NCI-H748 treated with DMSO at 0.1 percent for 48 hours (cell line): ENCODE measurements at places on chromosomes 13 and 19.

- DNase-seq, result no peak
Measured at GRCh38 chr19:18488838-18489626, 32.8 kb downstream of the ELL start.

DNA sequence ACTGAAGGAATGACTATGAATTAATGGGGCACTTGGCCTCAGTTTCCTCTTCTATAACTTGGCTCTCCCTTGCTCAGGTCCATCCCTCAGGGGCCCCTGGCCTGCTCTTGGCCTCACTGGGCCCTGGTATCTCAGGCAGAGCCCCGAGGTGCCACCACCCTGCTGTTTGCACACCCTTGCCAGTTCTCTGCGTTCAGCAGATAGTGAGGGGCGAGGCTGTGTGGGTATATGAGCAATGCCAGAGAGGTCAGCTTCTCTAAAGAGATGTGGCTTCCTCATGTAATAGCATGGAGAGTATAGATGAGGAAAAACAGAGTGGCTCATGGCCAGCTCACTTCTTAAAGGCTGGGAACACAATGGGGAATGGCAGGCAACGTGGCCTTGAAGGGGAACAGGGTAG, 76.1 kb downstream of the CYSLTR2 start:
- DNase-seq, result no peak

DNA sequence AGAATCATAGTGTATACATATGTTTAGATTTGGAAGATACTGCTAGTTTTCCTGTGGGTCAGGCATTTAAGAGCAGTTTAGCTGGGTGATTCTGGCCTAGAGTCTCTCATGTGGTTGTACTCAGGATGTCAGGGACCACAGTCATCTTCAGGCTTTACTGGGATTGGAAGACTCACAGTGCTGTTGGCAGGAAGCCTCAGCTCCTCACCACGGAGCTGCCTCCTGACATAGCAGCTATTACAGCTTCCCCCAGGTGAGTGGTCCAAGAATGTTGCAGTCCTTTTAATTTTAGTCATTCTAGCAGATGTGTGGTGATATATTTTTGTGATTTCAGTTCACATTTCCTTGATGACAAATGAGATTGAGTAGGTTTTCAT, 16.9 kb upstream of the GPR18 start:
- DNase-seq, result no peak

GRCh38 chr13:73063166-73063565, 4.4 kb downstream of the KLF5 start:
- DNase-seq, result no peak

GRCh38 chr19:36198119-36198518, 16.3 kb downstream of the ZNF565 start:
- no peak for DNase-seq

GRCh38 chr13:86066611-86067365, 267.6 kb upstream of the SLITRK6 start:
- no peak for DNase-seq

DNA sequence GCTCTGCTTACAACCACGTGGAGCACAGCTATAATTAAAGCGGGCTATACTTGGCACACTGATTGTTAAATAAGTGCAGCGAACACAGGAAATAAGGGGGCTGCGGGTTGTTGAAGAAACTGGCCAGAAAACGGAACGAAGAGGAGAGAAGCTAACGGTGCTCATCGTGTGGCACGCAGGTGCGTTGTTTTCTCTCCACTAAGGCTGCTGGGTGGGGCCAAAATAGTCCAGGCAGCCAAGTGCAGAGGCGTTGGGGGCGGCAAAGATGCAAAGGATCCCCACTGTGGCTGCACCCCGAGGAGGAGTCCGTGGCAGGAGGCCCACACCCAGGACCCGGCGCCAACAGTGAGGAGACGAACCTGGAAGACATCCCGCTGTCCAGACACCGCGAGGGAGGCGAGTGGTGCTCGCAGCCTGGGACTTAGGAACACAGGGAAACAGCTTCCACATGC, 8.1 kb upstream of the ARL11 start:
- no peak for DNase-seq

DNA sequence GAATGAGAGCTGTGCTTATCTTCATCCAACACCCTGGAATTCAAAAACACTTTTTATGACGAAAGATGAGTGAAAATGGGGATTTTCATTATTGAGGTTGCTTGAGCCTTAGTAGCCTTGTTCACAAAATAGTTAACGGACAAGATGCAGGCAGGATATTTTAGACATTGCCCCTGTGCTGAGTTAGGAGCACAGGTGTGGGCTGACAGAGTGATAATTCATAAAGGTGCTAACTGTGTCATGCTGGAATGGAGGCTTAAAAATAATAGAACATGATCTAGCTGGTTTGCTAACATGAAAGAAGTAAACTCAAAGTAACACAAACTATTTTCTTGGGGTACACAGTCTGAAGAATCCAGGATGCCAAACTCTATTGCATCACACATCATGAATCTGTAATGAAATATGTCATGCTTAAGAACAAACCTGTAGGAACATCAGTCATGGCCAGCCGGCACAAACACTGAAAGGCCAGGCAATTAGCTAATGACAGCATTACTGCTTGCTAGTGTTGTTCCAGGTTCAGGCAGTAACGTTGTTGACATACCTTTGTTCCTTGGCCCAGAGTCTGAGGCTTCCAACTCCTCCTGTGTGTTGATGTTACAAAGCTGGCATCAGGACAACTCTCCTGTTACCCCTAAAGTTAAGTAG, 55.3 kb downstream of the FRY start:
- peak; percentile 34 for DNase-seq

DNA sequence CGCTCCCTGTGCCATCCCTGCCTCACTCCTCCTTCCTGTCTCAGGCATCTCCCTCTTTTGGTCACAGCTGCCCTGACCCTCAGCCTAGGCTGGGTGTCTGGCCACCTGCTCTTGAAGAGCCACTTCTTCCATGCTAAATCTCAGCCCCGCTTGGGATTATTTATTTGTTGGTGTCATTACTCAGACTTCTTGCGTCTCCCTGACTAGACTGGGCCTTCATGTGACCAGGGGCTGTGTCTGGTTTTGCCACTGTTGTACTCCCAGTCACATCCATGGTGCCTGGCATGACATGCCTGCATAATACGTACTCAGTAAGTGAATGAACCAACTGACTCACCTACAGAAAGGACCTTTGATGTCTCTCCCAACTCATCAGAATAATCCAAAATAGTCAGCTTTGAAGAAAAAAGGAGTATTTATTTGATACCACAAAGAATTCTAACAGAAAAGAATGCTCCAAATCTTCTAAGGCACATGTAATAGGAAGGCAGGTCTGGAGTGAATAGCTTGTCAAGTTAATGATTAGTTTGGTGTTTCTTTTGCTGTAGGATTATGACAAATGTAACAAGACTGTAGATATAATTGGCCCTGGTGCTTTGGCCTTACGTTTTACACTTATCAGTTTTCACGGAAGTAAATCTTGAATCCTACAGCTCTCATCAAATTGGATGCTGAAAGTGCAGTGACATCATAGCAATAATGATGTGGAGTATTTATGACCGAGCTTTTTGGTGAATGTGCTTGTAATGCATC, 84.0 kb downstream of the ALOX5AP start:
- no peak for DNase-seq

- no peak for DNase-seq
Measured at GRCh38 chr19:49639401-49640112, 386 bp downstream of the RRAS start.

DNA sequence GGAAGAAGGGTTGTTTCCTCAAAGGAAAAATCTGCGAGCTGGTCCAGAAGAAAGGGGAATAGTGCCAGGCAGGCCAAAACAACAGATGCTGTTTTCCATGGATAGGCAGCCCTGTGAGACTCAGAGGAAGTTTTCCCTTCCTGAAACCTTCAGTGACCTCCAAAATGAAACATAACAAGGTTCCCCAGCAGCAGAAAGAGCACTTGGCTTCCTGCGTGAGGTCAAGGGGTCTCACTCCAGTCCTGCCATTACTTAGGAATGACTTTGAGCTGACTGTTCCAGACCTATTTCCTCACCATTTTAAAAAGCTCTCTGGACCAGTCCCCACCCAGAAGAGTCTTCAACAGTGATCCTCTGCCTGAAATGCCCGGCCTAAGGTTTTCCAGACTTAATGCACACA, 104.6 kb upstream of the IPO5 start:
- DNase-seq, result no peak

- no peak for DNase-seq
Measured at GRCh38 chr13:50572129-50572528, 271.4 kb downstream of the DLEU7 start.

- DNase-seq, result no peak
Measured at GRCh38 chr13:113650275-113650674, 7.7 kb downstream of the ATP4B start.

GRCh38 chr13:109425821-109426689, 360.3 kb downstream of the IRS2 start:
- no peak for DNase-seq

GRCh38 chr19:36392916-36393673, 14.1 kb upstream of the ZFP14 start:
- no peak for DNase-seq

DNA sequence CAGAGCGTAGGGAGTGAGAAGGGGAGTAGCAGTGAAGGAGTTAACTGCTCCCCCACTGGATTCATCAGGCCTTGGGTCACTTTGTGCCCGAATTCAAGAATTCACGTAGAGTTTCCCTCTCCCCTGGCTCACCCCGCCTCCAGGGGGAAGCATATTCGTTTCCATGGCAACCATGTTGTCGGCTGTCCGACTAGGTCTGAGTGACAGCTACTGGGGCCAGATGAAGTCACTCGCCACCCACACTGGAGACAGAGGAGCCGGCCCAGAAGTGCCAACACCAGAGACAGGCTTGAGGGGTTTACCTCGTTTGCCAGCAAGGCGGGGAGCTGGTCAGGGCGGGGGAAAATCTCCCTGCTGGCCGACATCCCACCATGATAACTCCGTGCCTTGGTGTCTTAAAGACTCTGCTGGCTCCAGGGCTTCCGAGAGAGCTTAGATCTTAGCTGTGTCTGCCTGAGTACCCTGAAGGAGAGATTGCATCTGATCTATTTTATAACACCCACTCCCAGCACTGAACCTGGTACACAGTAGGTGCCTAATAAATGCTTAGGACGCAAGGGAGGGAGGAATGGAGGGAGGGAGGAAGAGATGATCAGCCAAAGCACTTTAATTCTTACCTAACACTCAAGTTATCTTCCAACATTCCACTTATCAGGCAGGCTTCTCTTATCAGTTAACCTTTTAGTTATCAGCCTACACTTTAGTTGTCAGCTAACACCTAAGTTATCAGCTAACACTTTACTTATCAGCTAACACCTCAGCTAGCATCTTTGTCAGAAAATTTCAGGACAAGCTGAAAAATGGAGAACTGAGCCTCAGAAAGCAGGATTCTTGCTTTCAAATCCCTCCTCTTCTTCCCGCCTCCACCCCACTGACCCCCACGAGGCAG, 57.2 kb upstream of the ZNRF4 start:
- DNase-seq, result no peak
